ENCODE measurements at places on chromosomes 5 and 9. TPM values are rescaled to one million over a fixed set of nuclear protein-coding genes. Genes with fewer than 3 reads are reported as not detected.

The IFNA2 gene
- not detected for total RNA-seq

The CD74 gene
- not detected for total RNA-seq

The UNC13B gene
- total RNA-seq, result 23.1 TPM

The RANBP3L gene
- not detected for total RNA-seq

The SSBP2 gene
- total RNA-seq, result 24.3 TPM

The SEMA6A gene
- total RNA-seq, result 0.34 TPM

The KLF9 gene
- 8.7 TPM for total RNA-seq

The EPB41L4A gene
- total RNA-seq, result not detected

The CAMK2A gene
- 0.64 TPM for total RNA-seq

DNA sequence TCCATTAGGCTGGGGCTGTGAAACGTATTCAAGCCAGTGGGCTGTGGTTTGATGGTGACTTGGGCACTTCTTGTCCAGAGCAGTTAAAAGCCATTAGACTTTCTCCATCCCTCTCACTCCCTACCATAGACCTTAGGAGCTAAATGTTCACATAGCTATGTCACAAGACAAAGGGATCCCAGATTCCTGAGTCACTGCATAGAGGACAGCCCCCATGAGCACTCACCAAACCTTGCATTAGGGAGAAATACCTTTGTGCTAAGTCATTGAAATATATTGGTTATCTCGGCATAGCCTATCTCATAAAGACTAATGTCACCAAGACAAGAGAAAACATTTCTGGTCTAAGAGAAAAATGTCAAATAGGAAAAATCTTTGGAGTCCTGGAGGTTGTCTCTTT is 104.3 kb downstream of the TRPM6 start:
- H3K36me3 ChIP-seq, result no peaks in the 10 kb centered on the region
- H3K27me3 ChIP-seq, result peaks cover 6% of the 10 kb centered on the region
- peaks cover 21% of the 10 kb centered on the region for H3K4me1 ChIP-seq
- peak; percentile 70 for DNase-seq

DNA sequence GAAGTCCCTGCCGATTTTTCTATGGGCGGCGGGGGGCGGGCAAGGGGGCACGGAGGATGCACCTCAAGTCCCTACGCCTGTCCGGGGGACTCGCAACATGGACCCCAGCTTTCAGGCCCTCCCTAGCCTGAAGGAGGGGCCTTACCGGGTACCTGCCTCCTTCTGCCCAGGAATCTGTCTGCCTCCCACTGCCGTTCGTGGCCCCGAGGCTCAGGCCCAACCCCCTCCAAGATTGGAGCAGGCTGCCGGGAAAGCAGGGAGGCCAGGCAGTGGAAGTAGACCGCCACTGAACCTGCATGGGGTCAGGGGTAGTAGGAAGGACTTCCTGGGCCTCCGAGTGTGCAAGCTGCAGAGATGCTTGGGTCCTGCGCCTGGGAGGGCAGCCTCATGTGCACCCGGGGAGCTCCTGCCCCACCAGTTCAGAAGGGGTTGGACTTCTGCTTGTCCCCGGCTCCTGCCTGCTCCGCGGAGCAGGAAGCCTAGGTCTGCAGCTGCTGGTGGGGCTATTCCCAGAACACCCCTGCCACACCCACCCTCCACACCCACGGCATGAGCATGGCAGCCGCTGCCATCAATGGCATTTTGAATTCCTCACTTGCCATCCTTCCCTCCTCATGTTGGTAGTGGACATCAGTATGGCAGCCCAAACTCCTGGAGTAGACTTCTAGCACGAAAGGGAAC is 1312.7 kb upstream of the ACO1 start:
- H3K27me3 ChIP-seq, result no peaks in the 10 kb centered on the region
- no peaks in the 10 kb centered on the region for H3K4me1 ChIP-seq
- DNase-seq, result no peak
- H3K36me3 ChIP-seq, result no peaks in the 10 kb centered on the region
- no peak overlapping the region for H3K27ac ChIP-seq

GRCh38 chr9:74736646-74737045 is 151.1 kb downstream of the TRPM6 start:
- no peak overlapping the region for H3K4me3 ChIP-seq
- no peak overlapping the region for H3K27ac ChIP-seq
- no peaks in the 10 kb centered on the region for H3K27me3 ChIP-seq

- no peaks in the 10 kb centered on the region for H3K27me3 ChIP-seq
- no peak overlapping the region for H3K4me3 ChIP-seq
- no peaks in the 10 kb centered on the region for H3K4me1 ChIP-seq
- no peak overlapping the region for H3K27ac ChIP-seq
- no peaks in the 10 kb centered on the region for H3K36me3 ChIP-seq
These were observed 11.3 kb upstream of the TIMD4 start for GRCh38 chr5:156974328-156974727.

DNA sequence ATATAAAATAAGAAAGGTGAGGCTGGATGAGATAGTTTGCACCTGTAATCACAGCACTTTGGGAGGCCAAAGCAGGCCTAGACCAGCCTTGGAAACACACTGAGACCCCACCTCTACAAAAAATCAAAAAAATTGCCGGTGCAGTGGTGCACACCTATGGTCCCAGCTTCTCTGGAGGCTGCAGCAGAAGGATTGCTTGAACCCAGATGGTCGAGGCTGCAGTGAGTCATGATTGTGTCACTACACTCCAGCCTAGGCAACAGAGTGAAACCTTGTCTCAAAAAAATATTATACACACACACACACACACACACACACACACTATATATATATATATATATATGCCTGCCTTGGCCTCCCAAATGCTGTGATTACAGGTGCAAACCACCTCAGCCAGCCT is 1.3 kb downstream of the SLC35D2 start:
- peaks cover 39% of the 10 kb centered on the region for H3K4me1 ChIP-seq
- H3K4me3 ChIP-seq, result no peak overlapping the region
- peaks cover 3% of the 10 kb centered on the region for H3K27me3 ChIP-seq
- H3K36me3 ChIP-seq, result peaks cover 16% of the 10 kb centered on the region
- no peak overlapping the region for H3K27ac ChIP-seq
- DNase-seq, result no peak

DNA sequence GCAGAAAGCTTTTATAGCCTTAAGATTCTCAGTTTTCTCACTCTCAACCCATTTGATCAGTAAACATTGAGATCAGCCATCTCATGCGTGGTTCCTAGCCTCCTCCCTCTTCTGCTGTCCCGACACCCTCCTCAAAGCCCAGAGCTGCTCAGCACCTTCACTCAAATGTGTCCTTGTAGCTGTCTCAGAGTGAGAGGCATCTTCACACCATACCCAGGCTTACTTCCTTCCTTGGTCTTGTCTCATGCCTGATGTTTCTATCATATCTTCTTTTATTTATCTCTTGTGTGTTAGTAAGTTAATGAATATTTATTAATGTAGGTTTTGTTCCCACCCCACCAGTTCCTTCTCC is 72.4 kb upstream of the SNX2 start:
- H3K27me3 ChIP-seq, result no peaks in the 10 kb centered on the region
- H3K4me3 ChIP-seq, result no peak overlapping the region
- no peak overlapping the region for H3K27ac ChIP-seq
- DNase-seq, result no peak
- H3K4me1 ChIP-seq, result peaks cover 13% of the 10 kb centered on the region

GRCh38 chr5:52961274-52961681 is 27.9 kb upstream of the ITGA2 start:
- peaks cover 10% of the 10 kb centered on the region for H3K36me3 ChIP-seq
- H3K4me3 ChIP-seq, result no peak overlapping the region
- peak overlapping the region; percentile 32 for H3K27ac ChIP-seq
- DNase-seq, result peak; percentile 64
- no peaks in the 10 kb centered on the region for H3K27me3 ChIP-seq

- H3K4me1 ChIP-seq, result peaks cover 20% of the 10 kb centered on the region
- DNase-seq, result no peak
- no peaks in the 10 kb centered on the region for H3K36me3 ChIP-seq
- H3K27ac ChIP-seq, result no peak overlapping the region
- H3K4me3 ChIP-seq, result no peak overlapping the region
These were observed 389.6 kb downstream of the KDM4C start for GRCh38 chr9:7147121-7148090.

DNA sequence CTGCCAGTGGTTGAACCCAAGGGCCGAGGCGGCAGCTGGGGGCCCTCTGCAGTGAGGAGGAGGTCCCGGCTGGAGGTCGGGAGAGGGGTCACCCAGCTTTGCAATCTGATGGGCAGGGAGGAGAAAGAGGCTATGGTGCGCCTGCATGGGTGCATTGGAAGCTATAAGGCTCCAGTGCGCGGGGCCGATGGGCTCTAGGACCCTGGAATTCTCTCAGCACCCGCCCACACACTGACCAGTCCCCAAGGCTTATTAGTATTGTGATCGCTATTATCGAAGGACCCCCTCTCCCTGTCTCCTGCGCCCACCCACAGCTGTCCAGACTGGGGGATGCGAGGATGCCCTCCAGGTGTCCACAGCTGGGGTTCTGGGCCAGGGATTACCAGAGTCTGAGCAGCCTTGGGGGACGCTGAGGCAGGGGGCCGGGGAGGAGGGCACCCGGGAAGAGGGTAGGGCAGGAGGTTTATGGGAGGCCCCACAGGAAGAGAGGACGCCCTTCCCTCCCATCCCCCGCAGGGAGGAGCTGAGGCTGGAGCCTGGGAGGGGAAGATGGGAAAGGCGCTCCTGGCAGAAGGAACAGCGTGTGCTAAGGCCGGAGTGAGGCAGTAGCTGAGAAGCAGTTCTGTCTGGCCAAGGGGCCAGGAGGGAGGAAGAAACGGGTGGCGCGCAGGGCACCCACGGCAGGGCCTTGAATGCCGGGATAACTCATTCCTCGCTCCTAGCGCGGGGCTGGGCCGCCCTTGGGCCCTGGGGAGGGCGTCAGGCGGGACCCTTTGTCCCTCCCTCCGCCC is 24.2 kb downstream of the C9orf50 start:
- H3K27me3 ChIP-seq, result no peaks in the 10 kb centered on the region
- no peaks in the 10 kb centered on the region for H3K36me3 ChIP-seq
- H3K4me3 ChIP-seq, result peak overlapping the region; percentile 81
- H3K27ac ChIP-seq, result peak overlapping the region; percentile 72

DNA sequence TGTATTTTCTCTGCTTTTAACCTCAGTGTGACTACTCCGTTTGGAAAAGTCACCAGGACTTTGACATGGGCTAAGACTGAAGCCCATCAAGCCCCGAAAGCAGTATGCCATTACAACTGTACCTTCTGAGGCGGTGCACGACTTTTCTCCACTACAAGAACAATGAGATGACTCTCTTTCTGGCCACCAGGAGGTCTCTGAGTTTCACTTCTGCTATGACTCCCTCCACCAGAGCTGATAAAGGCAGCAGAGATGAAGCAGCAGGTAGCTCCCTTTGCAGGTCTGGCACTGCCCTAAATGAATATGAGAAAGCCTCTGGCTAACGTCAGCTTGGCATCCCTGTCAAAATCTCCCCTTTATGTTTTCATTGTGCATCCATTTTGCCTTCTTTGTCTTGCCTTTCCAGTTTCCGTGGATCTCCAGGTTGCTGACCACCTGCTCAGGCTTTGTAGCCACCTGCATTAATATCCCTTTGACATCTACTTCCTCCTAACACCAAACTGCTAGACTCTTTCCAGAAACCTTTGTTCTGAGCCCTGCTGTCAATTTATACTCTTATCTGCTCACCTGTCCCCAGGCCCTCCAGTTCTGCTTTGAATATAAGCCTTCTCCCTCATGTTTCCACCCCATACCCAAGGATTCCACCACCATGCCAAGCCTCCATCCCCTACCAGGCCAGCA is 221.7 kb downstream of the ZNF608 start:
- no peak overlapping the region for H3K4me3 ChIP-seq
- H3K27me3 ChIP-seq, result peaks cover 2% of the 10 kb centered on the region
- no peak overlapping the region for H3K27ac ChIP-seq

DNA sequence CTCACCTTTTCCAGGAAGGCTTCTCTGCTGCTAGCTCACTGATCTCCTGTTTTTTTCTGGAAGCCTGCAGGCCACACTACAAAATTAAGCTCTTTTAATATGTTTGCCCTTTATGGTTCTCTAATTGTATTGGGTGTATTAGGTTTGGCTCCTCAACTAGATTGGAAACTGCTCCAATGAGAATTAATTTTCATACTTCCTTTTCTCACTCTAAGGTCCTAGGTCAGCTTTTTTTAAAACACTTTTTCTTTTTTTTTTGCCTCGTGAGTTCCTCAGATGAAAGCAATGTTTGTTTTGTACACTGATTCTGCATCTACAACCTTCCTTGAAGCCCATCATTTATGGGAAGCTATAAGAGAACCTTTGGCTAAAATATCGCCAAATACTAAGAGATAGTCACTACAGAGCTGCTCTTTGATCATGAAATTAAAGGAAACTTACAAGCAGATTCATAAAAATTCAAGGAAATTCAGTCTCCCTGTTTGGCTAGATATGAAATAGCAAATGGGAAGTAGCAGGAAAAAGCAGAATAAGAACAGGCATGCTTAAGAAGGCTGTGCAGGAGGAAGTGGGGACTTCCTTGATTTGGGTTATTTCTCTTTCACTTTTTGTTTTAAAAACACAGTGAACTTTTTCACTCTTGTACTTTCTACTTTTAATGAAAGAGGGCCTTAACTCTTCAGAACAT is 55.2 kb upstream of the FYB1 start:
- peak overlapping the region; percentile 51 for H3K27ac ChIP-seq
- H3K4me3 ChIP-seq, result peak overlapping the region; percentile 72
- no peak for DNase-seq
- peaks cover 8% of the 10 kb centered on the region for H3K36me3 ChIP-seq
- no peaks in the 10 kb centered on the region for H3K27me3 ChIP-seq

DNA sequence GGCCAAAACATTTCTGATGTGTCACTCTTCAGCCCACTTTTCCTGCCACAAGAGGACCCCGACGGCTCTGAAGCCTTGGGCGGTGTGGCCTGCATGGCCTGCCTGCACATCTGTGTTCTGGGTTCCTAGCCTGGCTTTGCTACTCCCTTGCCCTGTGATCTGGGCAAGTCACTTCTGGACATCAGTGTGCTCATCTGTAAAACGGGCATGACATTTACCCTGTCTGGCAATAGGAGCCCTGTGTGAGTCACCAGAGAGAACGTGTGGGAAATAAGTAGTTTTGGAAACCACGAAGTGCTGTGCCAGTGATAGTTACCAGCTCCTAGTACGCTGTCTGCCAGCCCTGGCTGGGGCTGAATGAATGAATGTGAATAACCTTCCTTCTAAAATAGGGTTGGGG is 90.8 kb downstream of the MACROH2A1 start:
- no peaks in the 10 kb centered on the region for H3K36me3 ChIP-seq
- H3K27me3 ChIP-seq, result peaks cover 3% of the 10 kb centered on the region
- peak; percentile 71 for DNase-seq

DNA sequence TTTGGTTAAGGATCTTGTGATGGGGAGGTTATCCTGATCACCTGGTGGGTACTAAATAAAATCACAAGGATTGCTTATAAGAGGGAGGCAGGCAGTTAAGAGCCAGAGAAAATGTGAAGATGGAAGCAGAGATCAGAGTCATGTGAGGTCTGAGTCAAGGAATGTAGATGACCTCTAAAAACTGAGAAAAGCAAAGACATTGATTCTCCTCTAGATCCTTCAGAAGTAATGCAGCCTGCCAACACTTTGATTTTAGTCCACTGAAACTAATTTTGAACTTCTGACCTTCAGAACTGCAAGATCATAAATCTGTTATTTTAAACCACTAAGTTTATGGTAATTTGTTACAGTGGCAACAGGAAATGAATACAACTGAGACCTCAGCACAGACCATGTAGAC is 499.0 kb downstream of the GADD45G start:
- H3K4me3 ChIP-seq, result no peak overlapping the region
- no peaks in the 10 kb centered on the region for H3K36me3 ChIP-seq
- no peaks in the 10 kb centered on the region for H3K4me1 ChIP-seq
- no peaks in the 10 kb centered on the region for H3K27me3 ChIP-seq

- H3K27ac ChIP-seq, result no peak overlapping the region
- H3K36me3 ChIP-seq, result peaks cover 4% of the 10 kb centered on the region
- H3K27me3 ChIP-seq, result peaks cover 41% of the 10 kb centered on the region
- DNase-seq, result no peak
- peaks cover 9% of the 10 kb centered on the region for H3K4me1 ChIP-seq
- H3K4me3 ChIP-seq, result no peak overlapping the region
These were observed 137.7 kb downstream of the SYK start for GRCh38 chr9:90939351-90939750.
